DMS53 (cell line): ENCODE measurements at places on chromosomes 6 and 20.

DNA sequence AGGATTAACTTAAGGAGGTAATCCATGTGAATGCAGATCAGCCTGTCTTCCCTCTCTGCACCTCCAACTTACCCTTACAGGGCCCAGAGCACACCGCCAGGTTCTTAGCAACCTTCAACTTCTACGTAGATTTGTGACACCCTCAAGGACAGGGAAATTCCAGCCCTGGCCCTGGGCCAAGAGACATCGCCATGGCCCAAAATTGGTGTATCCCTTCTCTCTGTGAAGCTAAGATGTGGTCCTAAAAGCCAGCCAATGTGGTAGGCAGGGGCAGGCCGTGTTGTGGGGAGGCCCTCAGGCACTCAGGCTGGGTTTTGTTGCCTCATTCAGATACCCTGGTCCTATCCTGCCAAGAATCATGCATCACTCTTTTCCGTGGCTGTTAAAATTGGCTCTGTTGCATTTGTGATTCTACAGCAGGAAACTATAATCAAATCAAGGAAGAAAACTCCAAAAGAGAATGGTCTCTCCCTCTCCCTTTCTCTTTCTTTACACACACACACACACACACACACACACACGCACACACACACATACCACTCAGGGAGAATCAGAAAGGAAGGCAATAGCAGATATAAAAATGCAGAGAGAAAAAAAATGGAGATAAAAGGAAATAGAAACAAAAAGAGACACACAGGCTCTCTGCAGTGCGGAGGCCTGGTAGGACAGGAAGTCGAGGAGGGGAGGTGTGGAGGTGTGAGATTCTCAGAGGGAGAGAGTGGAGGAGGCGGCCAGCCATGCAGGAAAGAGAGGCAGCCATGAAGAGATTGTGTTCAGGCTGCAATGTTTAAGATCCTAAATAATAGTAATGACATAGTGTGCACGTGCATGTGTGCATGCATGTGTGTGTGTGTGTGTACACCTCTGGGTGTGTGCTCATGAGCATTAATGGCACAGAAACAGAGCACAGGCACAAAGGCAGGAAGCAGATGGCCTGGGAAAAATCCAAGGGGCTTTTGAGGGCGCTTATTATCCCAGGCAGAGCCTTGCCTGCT is 201.8 kb upstream of the LRFN2 start:
- no peak for DNase-seq

DNA sequence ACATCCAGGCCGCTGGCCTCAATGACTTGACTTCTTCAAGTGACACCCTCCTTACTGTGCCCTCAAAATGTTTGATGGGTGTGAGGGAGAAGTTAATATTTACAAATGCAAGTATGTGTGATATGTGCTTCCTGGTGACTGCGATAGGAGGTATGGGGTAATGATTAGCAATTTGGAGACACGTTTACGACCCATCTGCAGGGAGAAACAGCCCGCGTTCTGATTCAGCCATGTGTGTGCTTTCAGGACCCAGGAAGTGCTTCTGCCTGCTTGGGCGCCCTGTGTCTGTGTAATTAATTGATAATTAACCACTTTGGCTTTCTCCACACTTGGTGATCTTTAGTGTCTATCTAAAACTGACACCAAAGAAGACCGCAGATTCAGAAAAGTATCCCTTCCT is 25.0 kb downstream of the SIRPA start:
- no peak for DNase-seq

DNA sequence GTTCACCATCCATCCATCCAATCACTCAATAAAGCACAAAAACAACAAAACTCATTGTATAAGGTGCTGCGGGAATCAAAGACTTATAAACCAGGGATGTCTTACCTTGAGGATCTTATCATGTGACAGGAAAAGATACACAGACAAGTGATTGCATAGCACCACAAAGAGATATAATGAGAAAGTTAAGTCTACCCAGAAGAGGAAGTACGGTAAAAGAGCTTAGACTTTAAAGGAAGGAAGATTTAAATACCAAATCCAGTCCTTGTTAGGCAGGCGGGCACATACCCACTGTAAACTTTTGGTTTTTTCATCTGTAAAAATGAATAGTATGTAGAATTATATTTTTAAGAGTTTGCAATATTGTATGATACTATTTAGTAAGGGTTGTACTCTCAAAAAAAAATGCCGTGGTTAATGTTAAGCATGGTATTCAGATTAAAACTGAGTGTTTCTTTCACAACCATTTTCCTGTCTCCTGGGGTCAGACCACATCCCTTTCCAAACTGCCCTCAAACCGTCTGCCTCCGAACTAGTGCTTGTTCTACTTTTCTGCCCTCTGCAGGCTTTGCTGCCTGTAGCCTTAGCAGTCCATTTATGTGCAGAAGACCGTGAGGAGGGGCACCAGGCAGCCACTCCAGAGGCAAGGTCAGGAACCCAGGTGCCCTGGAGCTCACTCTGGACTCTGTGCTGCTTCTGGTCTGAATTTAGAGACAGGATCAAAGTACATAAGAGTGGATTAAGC is 179.5 kb upstream of the SYNDIG1 start:
- DNase-seq = no peak

- DNase-seq = no peak
These were observed 306.2 kb downstream of the TAF4 start for GRCh38 chr20:61759286-61760065.

GRCh38 chr20:13028673-13029072 is 19.9 kb downstream of the SPTLC3 start:
- DNase-seq = no peak

DNA sequence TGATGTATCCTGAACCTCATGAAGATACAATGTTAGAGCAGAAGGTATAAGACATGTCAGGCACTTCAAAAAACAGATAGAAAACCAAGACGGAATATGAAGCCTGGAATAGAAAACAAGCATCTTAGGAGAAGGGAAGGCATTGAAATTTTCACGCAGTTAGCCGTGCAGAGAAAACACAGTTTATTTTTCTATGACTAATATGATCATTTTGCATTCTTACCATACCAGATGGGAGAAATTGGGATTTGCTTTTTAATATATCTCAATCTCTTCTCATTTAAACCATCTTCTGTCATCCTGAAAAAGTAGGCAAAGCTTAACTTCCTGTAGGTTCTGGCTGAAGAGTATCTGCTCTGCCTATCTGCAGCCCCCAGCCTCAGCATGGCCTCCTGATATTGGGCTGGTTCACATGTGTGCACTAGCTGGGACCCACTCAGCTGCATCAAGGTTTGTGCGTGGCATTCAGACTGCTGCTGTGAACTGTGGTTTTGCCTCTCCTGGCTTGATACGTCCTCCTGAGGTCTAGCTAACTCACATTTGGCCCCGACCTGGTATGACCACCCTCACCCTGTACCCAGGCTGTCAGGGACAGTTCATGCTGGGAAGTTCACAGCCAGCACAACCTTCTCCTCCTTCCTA is 392.5 kb upstream of the SASH1 start:
- DNase-seq = no peak

DNA sequence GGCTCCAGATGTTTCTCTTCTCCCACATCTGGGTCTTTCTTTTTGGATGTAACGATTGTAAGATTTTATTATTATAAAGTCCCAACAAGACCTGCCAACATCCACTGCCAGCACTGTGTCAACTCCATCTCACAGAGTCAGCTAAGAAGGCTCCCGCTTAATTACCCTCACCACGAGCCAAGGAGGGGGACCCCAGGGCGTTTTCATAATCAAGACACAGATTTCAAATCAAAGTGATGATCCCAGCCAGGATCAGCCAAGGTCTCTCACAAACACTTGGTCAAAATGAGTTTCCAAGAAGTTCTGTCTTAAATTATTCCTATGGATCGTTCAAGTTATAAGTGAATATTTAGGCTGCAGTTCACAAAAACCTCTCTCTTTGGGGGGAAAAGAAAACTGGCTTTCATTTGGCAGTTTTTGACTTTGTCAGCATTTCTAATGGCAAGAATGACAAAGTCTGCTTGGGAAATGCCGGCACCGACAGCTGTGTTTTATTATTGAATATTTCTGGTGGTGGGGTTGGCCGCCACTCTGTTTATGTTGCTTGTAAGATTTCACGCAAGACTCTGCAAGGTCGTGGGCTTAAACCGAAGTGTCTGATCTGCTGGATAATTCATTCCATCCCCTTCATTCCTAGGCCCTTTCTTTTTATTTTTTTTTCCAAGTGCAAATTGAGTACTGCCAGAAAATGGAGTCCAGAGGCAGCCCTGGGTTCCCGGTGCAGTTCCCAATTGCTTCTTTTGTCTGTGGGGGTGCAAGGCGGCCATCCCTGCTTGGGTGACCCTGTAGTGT is 170.2 kb upstream of the PMEPA1 start:
- DNase-seq = no peak

DNA sequence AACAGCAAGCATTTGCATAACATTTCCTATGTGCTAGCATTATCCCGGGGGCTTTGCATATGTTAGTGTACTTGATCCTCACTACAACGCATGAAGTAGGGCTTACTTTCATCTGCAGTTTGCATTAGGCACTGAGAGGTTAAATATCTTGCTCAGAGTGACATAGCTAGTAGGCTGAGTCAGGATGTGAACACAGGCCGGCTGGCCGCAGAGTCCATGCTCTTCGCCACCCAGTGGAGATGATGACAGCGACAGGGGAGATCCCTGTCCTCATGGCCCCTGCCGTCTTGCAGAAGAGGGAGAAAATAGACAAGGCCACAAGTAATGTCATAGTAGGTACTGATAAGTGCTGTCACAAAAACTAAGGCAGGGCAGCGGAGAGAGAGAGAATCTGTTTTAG is 46.9 kb downstream of the LYRM4 start:
- DNase-seq = no peak

GRCh38 chr6:2575236-2575635 is 175.5 kb downstream of the MYLK4 start:
- no peak for DNase-seq

DNA sequence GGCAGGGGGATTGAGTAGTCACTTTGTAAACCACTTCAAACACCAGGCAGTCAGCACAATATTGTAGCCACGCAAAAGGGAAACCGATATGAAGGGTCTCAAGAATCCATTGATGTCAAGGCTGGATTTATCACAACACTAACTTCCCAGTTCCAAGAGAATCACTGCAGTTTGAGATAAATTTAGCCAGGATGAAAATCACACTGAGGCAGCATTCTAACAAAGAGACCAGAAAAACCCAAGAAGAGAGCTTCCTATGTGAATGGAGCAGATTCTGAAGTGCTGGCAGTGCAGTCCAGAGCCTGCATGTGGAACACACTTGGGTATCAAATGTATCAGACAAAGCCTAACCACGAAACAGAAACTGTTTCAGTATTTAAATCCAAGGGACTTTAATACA is 84.6 kb downstream of the KIF16B start:
- DNase-seq = no peak

DNA sequence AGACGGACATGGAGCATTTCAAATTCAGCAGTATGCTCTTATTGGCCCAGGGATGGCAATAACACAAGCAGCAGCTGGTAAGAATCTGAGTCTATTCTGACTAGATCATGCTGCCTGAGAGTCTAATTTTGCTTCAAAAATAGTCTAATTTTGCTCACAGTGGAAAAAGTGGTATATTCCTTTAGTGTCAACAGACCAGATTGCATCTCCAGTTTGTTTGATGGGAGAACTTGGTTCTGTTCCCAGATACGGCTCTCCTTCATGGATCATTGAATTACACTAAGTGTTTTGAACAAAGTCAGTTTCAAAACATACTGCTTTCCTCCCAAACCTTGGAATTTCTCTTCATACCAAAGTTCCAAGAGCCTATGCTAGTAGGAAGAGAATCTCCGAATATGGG is 586.1 kb downstream of the RNF144B start:
- DNase-seq = no peak

DNA sequence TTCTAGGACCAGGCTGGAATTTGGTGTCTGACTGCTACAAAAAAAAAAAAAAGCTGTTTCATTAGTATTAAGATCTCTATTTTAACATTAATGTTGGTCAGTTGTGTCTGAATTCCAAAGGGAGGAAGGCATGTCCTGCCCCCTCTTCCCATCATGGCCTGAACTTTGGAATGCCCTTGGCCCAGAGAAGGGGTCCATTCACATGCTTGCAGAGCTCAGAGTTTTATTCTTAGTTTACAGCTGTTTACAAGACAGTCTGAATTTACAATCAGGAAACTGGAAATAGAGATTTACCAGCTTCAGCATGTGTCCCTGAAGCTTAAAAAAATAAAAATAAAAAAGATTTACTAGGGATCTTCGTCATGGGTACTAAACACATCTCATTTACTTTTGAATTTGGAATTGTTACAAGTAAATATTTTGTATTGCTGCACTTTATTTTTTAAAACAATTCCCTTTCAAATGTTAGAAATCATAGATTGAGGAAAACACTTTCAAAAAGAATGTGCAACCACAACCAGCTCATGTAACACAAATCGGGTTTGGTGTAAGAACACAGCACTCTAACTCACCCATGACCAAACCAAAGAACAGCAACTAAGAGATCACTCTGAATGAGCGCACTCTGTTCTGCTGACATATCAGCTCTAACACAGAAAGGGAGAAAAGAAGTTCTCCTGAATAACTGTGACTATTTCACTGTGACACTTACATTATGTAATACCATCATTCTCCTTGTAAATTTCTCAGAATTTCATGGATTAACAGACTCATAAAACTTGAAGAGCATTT is 6.6 kb upstream of the SERPINB6 start:
- no peak for DNase-seq

GRCh38 chr20:54343634-54344033 is 131.8 kb upstream of the DOK5 start:
- DNase-seq = no peak

DNA sequence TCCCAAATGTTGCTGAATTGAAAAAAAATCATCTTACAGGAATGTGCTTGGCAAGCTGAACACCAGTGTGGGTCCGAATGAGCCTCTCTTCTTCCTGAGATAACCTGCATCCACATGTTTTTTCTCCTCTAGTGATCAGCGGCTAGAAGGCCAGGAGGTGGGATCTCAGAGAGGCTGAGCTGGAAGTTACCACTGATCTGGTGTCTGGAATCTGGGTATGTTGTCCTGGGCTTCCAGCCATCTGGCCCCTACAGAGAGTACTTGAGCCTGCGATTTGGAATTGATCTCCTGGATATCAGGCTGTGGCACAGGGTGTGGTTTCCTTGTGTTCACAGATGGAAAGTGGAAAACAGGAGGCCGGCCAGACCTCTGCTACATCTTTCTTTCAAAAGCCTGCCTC is 35.9 kb downstream of the SULF2 start:
- no peak for DNase-seq

DNA sequence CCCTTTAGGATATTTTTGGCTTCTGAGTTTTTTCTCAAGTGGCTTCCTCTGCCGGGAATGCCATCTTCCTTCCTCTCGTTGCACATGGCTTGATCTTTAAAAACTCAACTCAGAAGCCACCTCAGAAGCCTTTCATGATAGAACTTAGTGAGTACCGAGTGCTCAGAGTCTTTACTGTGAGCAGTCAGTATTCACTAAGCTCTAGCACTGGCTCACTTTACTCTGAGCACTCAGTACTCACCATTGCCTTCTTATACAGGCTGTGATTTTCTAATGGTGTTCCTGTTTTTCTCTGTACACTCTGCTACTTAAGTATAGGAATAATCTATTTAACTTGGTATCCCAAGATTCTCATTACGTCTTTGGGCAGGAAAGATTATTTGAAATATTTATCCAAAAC is 116.2 kb downstream of the PFDN4 start:
- DNase-seq = no peak
